Activated T-cell treated with anti-CD3 and anti-CD28 coated beads for 48 hours (primary cell): ENCODE measurements at places on chromosomes 3 and 15.

DNA sequence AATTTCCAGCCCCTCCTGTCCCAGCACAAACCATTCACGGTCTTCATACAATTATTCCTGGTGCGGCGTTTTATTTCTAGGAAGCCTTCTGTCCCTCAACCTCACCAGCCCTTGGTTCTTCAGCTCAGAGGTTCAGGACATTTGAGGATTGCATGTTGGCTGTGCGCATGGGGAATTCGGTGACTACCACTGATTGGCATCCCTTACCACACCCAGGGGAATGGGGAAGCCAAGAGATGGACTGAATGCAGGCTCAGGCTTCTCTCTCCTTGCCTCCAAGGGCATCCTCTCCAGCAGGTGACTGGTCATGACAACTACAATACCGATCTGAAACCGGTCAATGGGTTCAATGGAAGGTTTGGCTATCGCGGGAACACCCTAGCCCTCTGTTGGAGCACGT lies 153.8 kb downstream of the MTHFS start:
- no peak for DNase-seq

GRCh38 chr3:174477491-174477890 lies 381.6 kb upstream of the NAALADL2 start:
- no peak for DNase-seq

GRCh38 chr3:46427916-46428833 lies 21.1 kb downstream of the CCRL2 start:
- DNase-seq = no peak

DNA sequence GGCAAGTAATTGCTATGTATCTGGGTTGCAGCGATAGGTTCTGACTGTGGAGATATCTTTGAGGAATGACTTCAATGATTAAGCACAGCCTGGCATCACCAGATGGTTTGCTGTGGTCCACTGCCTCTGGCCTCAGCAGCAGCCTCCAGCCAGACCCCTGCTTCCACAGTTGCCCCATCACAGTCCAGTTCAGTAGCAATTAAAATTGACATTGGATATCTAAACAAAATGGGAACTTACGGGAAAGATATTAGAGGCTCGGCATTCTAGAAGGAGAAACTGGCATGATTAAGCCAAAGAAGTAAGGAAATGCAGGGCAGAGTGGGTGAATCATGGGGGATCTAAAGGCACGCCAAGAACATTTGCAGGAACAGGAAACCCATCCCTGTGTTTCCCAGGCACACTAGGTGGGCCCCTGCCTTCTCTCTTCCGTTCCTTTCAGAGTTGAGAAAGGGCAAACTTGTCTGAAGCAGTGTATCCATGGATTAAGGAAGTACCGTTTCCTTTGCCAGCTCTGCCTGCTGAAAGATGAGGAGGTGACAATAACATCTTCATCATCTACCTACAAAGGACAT lies 36.3 kb upstream of the SH3BP5 start:
- no peak for DNase-seq

GRCh38 chr15:49637857-49638256 lies 17.0 kb downstream of the DTWD1 start:
- DNase-seq = no peak

DNA sequence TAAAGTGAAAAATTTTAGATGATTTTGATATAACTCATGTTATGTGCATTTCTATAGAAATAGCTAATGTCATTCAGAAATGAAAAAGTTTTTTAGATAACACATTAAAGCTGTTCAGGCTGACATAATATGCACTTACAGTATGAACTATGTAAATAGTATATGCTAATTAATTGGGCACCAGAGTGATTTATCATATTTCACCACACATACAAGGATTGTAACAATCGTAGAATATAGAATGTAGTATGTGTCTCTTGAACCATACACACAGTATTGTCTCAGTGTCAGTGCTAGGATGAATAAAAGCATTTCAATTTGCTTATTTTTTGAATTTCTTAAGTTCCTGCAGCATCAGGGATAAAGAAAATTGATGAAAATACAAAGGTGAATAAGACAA lies 710.0 kb downstream of the OTOL1 start:
- DNase-seq = no peak

DNA sequence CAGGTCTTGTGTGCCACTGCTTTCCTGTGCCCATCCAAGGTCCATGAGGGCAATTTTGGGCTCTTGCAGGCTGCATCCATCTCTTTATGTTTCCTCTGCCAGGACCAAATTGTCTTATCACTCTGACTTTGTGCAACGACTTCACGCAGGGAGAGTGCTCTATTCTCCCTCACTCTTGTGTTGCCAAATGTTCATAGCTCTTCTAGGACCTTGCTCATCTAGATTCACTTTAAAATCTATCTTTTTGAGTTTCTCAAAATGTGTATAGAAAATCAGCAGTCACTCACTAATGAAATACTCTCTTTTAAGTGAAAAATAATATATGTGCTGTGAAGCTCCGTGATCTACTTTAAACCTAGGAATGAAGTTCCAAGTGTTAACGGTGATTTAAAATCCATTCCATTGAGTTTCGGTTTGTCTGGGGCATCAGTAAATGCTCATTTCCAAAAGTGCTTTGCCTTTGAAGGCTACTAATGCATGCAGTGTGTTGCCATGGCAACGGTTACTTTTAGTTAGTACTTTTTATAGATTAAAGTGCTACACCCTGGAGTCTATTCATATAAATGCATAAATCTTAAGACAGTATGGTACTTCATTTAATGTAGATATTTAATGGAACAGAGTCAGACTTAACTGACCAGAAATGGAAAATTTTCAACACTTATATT lies 46.6 kb upstream of the GOLGA8J start:
- DNase-seq = no peak

DNA sequence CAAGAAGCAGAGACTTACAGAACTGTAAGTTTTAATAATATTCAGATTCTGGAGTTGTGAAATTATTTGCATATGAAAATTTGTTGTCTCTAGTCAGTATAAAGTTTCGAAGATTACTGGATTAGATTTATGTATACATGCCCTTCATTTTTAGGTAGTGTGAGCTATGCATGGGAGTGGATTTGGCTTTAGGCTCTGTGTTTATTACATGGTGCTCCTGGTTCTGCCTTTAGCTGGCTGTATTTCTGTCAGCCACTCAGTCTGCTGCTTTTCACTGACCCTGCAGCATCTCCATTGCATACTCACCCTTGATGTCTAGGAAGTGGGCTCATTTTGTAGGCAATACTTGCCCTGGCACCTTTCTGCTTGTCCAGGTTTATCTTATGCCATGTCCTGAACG lies 147.5 kb upstream of the LRRFIP2 start:
- no peak for DNase-seq
